Esophagus muscularis mucosa (tissue), 4 donors: ENCODE measurements at places on chromosomes 6 and 20. TPM values are rescaled to one million over a fixed set of nuclear protein-coding genes. Genes with fewer than 3 reads are reported as not detected.

GRCh38 chr6:135875446-135875845 lies 23.9 kb downstream of the PDE7B start:
- no peak for DNase-seq
- no peak overlapping the region for H3K27ac ChIP-seq
- no peak overlapping the region for H3K4me3 ChIP-seq
- H3K27me3 ChIP-seq: no peaks in the 10 kb centered on the region
- H3K4me1 ChIP-seq: no peaks in the 10 kb centered on the region

- DNase-seq: no peak
- peak overlapping the region; percentile 94 for H3K27ac ChIP-seq
- peaks cover 74% of the 10 kb centered on the region for H3K4me1 ChIP-seq
- no peak overlapping the region for H3K4me3 ChIP-seq
- H3K36me3 ChIP-seq: peaks cover 46% of the 10 kb centered on the region
These were observed 19.3 kb downstream of the RBM38 start for GRCh38 chr20:57410398-57410920.

DNA sequence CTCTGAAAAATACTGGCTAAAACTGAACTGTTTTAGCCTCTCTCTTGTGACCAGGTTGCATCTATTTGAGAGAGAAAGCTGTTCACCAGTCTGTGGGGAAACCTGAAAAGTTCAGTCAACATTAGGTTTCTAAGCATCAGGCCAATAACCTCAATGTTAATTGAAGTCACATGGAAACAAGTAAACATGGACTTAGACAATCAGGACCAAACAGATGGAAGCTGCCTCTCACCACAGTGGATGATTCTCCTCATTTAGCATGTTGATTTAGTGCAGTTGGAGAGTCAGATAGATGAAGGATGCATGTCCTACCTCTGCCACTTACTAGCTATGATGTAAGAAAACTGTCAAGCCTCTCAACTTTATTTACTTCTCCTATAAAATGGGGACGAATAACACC lies 18.2 kb downstream of the SCGN start:
- H3K36me3 ChIP-seq: no peaks in the 10 kb centered on the region
- no peak for DNase-seq
- no peaks in the 10 kb centered on the region for H3K4me1 ChIP-seq

GRCh38 chr20:50931306-50932015 lies at the start of gene ADNP:
ADNP (minus strand) TSS chr20:50931437; CDS start chr20:50903996, 27,441 bp downstream.
- peaks cover 45% of the 10 kb centered on the region for H3K36me3 ChIP-seq
- no peaks in the 10 kb centered on the region for H3K27me3 ChIP-seq
- peak within 1 kb of the TSS; percentile 94 for H3K4me3 ChIP-seq
- H3K4me1 ChIP-seq: peaks cover 46% of the 10 kb centered on the region

- H3K27ac ChIP-seq: no peak overlapping the region
- no peaks in the 10 kb centered on the region for H3K27me3 ChIP-seq
- H3K36me3 ChIP-seq: peaks cover 24% of the 10 kb centered on the region
- H3K4me1 ChIP-seq: no peaks in the 10 kb centered on the region
- DNase-seq: no peak
These were observed 29.0 kb downstream of the RNASET2 start for GRCh38 chr6:166927240-166927934.

DNA sequence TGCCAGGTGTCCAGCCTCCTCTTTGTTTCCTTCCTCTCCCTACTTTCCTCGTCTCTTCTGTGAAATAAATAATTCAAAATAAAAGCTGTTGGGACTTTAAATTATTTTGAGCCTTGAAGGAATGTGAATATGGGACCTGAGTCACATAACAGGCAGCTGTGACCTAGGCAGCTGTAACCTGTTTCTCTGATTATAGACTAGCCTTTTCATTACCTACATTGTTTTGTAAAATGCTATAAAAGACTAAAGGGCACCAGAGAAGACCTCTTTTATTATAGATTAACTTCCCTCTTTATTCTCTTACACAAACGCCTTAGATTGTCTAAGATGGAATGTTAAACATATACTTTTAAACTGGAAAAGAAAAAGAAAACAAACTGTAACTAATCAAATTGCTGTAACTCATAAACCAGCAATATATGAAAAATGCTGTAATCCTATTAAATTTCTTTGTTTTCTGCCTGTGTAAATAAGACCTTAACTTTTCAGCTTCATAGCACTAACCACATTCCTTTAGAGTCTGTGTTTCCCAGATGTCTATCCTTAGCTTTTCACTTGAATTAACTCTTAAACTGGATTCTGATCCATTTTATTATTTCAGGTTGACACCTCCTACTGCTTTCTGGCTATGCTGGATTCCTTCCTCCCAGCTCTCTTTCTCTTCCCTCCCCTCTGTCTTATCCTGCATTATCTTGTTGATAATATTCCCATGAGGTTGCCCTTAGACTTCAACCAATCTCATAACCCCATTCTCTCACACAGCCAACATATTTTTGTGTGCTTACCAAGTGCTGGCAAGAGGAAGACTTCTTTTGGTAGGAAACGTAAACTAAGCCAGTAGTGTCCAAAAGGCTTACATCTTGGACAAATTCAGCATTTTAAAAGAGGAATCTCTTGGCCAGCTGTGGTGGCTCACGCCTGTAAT lies 69.2 kb downstream of the TPD52L1 start:
- H3K27ac ChIP-seq: no peak overlapping the region
- H3K27me3 ChIP-seq: no peaks in the 10 kb centered on the region
- H3K4me1 ChIP-seq: peaks cover 22% of the 10 kb centered on the region
- no peak overlapping the region for H3K4me3 ChIP-seq

DNA sequence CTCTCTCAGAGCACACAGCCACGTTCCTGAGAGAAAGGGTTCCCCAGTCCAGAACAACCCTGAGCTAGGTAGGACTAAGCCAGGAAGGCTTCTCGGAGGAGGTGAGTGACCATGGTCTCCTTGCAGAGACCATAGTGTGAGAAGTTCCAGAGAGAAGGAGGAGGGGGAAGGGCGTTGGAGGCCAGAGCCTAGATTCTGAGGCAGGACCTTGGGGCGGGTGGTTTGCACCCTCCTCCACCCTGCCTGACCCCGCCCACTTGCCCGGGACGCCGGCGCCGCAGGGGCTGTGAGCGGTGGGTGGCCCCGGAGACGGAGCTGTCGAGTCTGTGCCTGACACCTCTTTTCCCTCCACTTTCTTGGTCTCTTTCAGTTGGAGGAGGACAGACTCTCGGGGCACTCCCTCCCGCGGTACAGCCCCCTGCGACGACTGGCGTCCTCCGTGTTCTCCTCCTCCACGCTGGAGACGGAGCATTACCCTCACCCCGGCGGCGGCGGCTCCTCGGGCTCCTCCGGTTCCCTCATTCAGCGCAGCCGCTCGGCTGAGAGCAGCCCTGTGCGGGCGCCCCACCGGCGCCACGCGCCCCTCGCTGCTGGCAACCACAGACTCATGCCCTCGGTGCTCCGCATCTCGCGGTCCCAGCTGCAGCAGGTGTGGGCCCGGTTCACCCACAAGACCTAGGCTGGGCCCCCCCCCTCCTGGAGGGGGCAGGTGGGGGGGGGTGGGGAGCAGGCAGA lies 26.2 kb downstream of the TTBK1 start:
- peaks cover 45% of the 10 kb centered on the region for H3K4me1 ChIP-seq
- DNase-seq: no peak
- H3K27ac ChIP-seq: peak overlapping the region; percentile 83
- no peaks in the 10 kb centered on the region for H3K27me3 ChIP-seq
- no peaks in the 10 kb centered on the region for H3K36me3 ChIP-seq
- peak overlapping the region; percentile 47 for H3K4me3 ChIP-seq

DNA sequence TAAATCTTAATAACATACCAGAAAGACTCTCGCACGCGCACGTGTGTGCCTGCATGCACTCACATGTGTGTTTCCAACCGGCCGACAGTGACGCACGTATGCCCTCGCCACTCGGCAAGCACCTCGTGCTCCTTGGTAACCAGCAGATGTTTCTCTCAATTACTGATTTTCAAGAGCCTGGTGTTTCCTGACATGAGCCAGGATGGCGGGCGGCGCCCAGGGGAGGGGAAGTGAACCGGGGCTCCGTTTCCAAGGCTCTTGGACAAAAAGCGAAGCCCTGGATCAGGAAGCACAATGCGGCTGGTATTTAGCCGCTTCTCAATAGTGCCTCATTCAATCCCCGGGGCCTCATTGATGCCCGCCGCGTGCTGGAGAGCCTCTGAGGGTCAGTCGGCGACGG lies 37.7 kb downstream of the PMEPA1 start:
- no peaks in the 10 kb centered on the region for H3K27me3 ChIP-seq
- DNase-seq: no peak
- no peak overlapping the region for H3K4me3 ChIP-seq
- H3K27ac ChIP-seq: no peak overlapping the region
- no peaks in the 10 kb centered on the region for H3K36me3 ChIP-seq
- peaks cover 73% of the 10 kb centered on the region for H3K4me1 ChIP-seq

DNA sequence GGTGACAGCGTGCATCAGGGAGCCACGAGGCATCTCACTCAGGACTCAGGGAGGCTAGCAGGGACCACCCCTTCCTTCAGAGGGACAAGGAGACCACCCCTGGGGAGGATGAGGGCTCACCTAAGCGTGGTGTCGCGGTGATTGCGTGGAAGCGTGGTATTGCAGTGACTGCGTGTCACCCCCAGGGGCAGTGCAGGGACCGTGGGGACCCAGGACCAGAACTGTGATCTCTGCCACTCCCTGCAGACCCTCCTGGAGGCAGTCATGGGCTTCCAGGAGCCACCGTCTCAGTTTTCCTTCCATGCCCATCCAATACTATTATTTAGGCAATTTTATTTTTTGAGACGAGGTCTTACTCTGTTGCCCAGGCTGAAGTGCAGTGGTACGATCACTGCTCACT lies 147.1 kb downstream of the TAF4 start:
- H3K4me1 ChIP-seq: no peaks in the 10 kb centered on the region
- H3K4me3 ChIP-seq: no peak overlapping the region
- H3K36me3 ChIP-seq: no peaks in the 10 kb centered on the region

DNA sequence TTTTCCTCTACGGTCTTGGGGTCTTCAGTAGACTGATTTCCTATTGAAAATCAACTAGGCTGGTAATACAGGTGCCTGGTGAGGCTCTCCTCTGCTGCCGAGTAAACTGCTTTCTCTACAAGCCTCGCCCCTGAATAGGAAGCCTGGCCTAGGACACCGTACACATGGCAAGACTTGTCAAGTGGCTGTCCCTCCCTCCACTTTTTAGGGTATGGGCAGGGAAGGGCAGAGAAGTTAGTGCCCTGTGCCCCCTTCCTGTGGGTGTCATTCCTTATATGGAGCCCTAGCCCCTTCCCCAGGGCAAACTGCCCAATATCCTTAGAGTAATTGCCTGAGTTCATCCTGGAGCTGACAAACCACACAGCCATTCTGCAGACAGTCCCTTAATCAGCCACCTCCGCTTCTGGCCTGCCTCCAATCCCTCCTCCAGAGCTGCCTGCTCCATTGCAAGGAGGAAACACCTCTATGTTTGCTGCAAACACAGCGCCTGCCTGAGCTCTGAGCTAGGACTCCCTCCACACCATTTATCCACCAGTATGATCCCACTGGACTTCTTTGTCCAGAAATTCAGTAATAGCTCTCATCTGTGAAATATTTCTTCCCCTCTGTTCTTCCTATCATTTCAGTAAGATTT lies 93.1 kb downstream of the CHD6 start:
- peak overlapping the region; percentile 30 for H3K4me3 ChIP-seq
- peaks cover 27% of the 10 kb centered on the region for H3K4me1 ChIP-seq
- no peaks in the 10 kb centered on the region for H3K27me3 ChIP-seq
- DNase-seq: no peak

GRCh38 chr6:166903500-166903899 lies 52.9 kb downstream of the RNASET2 start:
- no peak overlapping the region for H3K4me3 ChIP-seq
- H3K4me1 ChIP-seq: no peaks in the 10 kb centered on the region
- no peak overlapping the region for H3K27ac ChIP-seq
- H3K27me3 ChIP-seq: no peaks in the 10 kb centered on the region
- H3K36me3 ChIP-seq: no peaks in the 10 kb centered on the region
- peak; percentile 89 for DNase-seq

DNA sequence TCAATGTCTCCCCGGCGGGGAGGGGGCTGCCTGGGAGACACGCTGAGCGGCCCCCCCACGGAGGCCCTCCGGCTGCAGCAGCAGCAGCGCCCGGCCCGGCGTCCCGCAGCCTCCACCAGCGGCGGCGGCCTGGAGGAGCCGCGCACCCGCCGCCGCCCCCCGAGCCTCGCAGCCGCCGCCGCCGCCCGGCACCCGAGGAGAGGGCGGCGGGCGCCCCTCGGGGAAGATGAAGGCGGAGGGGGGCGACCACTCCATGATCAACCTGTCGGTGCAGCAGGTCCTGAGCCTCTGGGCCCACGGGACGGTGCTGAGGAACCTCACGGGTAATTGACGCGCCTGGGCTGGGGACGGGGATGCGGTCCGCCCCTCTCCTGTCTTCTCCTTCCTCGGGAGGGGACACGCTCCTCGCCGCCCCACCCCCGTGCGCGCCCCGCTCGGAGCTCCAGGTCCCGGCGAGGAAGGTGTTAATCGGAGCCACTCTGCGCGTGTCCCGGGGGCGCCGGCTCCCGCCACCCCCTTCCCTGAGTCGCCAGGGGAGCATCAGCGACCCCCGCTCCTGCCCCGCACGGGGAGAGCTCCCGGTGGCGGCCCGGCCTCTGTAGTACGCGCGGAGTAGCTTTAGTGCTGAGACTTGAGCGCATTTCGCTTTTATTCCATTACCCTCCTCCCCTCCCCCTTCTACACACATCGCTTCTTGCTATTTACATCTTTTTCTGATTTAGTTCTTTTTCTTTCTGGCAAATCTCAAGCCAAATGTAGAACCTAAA lies 686 bp downstream of the TMEM170B start:
- H3K27me3 ChIP-seq: no peaks in the 10 kb centered on the region
- no peaks in the 10 kb centered on the region for H3K36me3 ChIP-seq
- H3K4me3 ChIP-seq: peak overlapping the region; percentile 98
- peak overlapping the region; percentile 88 for H3K27ac ChIP-seq
- no peak for DNase-seq
- peaks cover 27% of the 10 kb centered on the region for H3K4me1 ChIP-seq

The PGBD1 gene
- total RNA-seq: 6.3 TPM

The PHACTR3 gene
- total RNA-seq: 0.86 TPM

The GGT7 gene
- 7.6 TPM for total RNA-seq

The CSNK2B gene
- total RNA-seq: 147 TPM

The MTFR2 gene
- not detected for total RNA-seq

The WFDC12 gene
- total RNA-seq: not detected

The NDUFAF4 gene
- total RNA-seq: 36.2 TPM

The CLPSL2 gene
- total RNA-seq: not detected

The FRK gene
- total RNA-seq: 0.57 TPM
